ENCODE measurements at places on chromosomes 11 and 22.

DNA sequence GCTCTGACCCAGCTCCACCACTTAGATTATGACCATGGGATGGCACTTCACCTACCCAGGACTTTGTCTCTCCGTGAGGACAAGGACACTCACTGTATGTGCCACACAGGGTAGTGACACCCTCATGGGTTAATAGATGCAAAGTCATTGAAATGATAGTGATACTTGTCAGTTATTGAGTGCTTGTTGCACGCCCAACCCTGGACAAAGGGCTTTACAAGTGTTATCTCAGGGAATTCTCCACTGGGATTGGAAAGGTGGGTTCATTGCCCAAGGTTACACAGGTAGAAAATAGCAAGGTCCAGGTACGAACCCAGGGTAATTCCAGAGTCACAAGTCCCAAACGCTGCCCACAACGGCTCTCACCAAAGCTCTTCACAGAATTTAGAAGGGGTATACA, 158.2 kb downstream of the TRIM29 start:
- no peak for DNase-seq

DNA sequence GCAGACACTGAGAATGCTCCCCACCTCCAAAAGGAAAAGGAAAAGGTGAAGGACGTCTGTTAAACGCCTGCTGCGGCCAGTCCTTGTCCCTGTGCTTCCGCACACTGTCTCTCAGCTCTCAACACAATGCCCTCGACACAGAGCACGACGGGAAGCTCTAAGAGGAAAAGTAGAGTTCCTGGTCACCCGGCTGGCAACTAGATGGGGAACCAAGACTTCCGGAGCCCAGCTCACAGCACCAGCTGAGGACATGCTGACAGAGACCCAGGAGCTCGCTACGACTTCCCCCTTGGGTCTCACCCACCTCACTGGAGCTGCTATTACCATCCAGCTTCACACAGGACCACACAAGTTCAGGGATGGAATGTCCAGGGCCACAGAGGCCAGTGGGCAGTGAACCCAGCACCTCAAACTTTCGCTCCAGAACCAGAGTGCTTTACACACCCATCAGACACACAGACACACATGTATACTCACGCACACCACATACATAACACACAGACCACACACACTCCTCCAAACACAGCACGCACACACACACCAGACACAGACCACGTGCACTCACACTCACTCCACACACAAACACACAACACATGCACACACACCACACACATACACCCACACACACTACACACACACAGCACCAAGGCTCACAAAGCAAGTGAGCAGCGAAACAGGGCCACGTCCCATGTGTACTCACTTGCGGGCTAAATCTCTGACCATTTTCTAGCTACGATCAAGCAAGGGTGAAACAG, 9.6 kb downstream of the SULT4A1 start:
- no peak for DNase-seq

DNA sequence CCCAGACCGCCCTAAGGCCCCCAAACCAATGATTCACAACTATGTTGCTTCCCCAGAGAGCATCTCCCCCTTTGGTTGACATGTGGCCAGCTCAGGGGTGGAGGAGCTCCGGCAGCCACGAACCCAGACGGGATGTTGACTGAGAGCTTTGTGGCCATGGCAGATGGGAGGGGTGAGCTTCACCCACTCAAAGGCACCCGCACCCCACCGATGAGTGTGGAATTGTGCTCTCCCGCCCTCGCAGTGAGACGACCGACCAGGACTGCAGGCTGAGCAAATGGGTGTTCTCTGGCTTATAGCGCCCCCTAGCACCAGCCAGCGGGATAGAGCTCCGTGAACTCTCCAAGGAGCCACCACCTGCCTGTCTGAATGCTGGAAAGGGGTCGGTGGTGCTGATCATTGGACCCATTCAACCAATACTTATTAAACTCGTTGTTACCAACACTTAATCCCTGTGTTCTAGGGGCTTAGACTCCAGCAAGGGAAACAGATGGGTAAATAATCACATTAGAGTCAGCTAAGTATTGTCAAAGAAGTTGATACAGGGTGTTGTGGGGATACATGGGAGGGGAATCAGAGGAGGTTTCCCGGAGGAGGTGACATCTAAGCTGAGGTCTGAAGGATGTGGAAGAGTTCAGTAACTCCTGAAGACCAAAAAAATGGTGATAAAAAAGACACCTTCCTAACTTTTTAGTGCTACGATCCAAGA, 4.5 kb upstream of the TIMP3 start:
- peak; percentile 46 for DNase-seq

GRCh38 chr11:118818130-118818529, 27.2 kb upstream of the DDX6 start:
- DNase-seq, result no peak

GRCh38 chr22:47091246-47091651, 328.8 kb downstream of the TBC1D22A start:
- DNase-seq, result no peak

DNA sequence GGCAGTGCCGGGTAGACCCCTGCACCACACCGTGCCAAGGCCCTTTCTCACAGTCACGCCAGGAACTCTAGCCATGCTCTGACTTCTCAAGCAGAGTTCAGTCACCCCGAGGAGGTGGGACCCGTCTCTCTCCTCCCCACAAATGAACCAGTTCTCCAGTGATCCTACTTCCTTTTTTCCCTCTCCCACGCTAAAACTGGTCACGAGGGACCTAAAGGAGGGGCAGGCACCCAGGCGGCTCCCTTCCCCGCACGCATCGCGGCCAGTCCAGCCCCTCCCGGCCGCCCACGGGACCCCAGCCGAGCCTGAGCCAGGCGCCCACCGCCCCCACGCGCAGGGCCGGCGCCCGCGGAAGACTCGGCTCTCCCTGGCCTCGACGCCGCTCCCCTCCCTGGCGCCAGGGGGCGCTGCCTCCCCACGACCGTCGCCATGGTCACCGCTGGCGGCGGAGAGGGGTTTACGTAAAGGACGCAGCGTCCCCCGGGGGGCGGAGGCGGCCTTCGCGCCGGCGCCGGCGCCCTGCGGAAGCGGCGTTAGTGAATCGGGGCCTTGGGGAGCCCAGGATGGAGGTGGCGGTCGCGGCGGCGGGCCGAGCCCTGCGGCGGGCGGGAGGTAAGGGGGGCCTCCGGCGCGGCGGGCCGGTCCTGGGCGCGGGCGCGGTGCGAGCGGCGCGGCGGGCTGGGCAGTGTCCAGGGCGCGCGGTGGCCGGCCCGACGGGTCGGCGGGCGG, at the start of gene DAGLA:
Gene DAGLA (plus strand): TSS at position 499 of the 729 bp plus-strand sequence. CDS start 39,765 bp downstream, outside the sequence.
- no peak for DNase-seq

DNA sequence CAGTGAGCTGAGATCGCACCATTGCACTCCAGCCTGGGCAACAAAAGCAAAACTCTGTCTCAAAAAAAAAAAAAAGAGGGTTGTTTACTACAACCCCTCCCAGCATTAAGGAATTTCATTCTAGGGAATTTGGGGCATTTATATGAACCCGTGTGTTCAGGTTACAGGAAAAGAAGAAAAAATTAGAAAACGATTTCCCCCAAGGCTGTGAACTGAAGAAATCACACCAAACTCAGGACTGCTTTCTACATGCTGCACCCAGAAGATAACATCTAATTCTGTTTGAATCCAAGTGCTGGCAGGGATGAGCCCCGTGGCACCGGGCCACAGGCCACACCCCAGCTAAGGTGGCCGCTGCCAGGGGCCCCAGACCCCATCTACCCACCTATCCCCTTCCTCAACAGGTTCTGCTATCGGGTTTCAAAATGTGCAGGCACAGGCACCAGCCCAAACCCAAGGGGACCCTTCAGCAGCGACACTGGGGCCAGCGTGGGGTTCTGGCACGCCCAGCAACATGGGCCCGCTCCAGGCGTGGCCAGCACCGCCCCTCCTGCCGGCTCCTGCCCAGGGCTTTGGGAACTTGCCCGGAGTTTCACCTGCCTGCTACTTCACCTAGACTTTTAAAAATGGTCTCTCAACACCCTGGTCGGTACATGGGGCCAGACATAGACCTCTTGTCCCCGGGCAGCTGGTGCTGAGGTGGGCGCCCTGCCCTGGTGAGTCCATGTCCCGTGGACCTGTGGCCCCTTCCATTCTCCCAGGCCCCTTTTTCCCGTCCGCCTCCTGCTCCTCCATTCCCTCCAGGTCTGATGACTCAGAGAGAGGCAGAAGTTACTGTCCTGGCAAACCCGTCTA, 11.8 kb downstream of the CELSR1 start:
- no peak for DNase-seq

DNA sequence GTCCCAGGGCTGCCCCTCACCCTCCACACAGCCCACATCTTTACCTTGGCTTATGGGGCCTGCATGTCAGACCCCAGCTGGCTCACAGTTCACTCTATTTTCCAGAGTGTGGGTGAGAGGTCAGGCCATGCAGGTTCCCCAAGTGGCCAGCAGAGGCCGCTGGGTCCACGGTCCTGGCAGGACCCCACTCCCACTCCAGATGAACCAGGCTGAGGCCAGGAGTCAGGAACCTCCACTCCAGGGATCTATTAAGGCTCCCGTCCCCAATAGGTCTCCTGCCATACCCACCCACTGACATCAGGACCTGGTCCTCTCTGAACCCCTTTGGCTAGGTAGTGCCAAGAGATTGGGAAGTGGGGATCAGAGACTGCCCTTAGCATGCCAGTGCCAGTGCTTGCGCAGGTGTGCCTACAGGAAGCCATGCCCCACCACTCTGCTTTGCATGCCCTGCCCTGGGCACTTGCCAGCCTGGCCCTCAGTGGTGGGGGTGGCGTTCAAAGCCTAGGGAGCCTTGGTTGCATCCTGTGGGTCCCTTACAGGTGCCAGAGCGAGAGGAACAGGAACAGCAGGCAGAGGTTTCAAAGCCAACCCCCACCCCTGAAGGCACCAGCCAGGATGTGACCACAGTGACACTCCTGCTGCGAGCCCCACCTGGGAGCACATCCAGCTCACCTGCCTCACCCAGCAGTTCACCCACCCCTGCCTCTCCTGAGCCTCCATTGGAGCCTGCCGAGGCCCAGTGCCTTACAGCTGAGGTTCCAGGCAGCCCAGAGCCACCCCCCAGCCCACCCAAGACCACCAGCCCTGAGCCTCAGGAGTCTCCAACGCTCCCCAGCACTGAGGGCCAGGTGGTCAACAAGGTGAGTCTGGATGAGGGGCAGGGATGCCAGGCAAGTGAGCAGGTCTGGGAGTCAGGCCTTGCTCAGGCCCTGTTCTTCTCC, 8.3 kb downstream of the SMTN start:
- no peak for DNase-seq

DNA sequence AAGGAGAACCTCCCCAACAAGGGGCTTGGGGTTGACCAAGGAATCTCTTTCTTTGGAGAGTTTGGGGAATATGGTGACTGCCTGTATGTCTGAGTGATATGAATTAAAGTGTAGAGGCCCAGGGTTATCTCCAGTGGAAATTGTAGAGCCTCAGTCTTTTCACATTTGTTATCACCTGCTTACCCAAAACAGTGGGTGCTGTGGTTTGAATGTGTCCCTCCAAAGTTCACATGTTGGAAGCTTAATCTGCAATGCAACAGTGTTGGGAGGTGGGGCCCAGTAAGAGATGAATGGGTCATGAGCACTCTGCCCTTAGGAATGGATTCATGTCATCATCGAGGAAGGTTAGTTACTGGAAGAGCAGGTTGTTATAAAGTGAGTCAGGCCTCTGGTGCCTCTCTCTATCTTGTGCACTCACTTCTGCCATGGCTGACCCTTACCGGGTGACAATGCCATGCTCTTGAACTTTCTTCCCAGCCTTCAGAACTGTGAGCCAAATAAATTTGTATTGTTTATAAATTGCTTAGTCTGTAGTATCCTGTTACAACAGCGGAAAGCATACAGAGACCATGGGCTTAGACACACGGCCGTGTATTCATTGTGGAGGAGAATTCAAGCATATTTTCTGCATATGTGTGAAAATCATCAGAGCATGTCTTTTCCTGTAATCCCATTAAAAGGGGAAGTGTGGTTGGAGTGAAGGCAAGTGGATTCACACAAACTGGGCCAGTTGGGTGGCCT, 114.1 kb upstream of the TBCEL start:
- DNase-seq, result no peak

DNA sequence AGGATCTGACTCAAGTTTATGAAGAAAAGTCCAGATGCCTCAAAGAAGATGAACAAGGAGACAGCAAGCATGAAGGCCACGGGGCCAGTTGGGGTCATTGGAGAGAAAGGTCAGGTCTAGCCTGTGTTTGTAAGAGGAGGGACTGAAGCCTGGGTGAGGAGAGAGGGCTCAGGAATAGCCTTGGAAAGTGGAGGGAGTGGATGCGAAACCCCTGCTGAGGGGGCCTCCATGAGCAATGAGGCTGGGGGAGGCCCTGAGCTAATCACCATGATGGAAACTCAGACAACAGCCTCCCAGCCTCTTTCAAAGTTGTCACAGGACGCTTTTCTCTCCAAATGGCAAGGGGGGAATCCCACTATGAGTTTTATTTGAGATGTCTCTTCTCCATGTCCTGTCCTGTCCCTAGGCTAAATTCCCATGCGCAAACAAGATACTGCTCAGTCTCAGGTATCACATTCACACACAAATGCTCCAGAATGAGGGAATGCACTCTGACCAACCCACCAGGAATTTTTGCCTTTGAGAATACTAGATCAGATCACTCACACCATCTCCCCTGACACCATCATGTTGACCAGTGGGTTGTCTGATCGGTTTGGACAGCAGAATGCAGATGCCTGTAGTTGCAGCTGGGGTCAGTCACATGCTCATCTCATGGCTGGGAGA, 51.3 kb upstream of the TOP3B start:
- DNase-seq, result no peak

DNA sequence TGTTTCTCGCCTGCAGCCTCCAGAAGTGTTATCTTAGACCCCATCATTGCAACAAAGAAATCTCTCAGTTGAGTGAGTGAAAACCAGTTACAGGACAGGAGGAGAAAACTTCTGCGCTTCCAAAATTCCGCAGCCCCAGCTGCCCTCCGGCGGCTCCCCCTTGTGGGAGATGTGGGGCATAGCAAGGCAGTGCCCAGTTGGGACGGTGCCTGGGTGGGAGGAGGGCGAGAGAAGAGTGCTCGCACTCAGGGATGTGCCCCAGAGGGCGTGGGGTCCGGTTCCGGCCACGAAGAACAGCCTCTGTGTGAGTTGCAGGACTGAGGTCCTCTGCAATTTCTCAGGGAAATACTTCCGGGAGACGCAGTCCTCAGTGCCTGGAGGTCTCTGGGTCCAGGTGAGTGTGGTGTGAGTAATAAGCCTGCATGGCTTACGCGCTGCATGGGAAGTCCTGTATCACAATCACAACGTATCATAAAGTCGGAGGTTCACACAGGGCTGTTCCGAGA, 87.0 kb upstream of the BLID start:
- DNase-seq, result peak; percentile 81

- peak; percentile 4 for DNase-seq
Measured at GRCh38 chr11:67732045-67732787, 57.8 kb upstream of the ALDH3B2 start.
